ENCODE measurements at places on chromosomes 3 and 15. TPM values are rescaled to one million over a fixed set of nuclear protein-coding genes. Genes with fewer than 3 reads are reported as not detected.

SLC2A2 gene
- not detected for total RNA-seq

SLC22A14 gene
- total RNA-seq = not detected

C3orf52 gene
- 17.2 TPM for total RNA-seq

MUC13 gene
- not detected for total RNA-seq

MRPL46 gene
- total RNA-seq = 16.9 TPM

ASTE1 gene
- total RNA-seq = 5.7 TPM

HTR3E gene
- total RNA-seq = not detected

ZNF860 gene
- total RNA-seq = 0.37 TPM
